ENCODE measurements at places on chromosomes 5 and 9.

DNA sequence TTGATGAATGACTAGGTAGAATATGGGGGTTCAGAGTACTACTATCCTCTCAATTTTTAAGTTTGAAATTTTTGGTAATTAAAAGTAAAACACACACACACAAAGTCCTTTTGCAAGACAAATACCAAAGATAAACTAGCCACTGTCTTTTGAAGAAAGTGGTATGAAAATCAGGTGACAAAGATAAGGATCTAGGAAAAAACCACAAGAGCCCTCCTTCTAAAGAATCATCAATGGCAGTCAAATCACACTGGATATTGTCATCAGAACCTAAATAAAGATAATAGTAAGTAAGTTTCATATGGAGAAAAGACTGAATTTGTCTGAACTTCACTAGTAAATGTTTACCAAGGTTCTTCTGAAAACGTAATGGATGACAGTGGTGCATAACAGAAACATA lies 30.5 kb upstream of the HK3 start:
- DNase-seq = no peak

DNA sequence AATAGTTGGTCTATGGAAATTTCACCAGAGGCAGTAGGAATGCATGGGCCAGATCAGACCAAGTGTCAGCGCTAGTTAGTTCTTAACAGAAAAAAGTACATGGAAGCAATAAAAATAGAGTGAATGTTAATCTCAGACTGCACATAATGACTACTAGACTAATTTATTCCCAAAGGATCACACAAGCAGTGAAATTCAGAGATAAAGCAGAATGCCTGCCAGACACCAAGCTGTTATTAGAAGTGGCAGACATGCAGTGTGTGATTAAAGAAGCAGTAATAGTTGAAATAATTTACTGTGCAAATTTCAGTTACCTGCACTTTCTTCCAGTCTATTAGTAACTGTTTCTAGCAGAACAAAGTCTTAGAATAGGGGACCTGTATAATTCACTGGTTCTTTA lies 1024.2 kb downstream of the CDH9 start:
- DNase-seq = no peak

- DNase-seq = peak; percentile 19
Observed at GRCh38 chr5:154829181-154829588, 21.2 kb downstream of the FAXDC2 start.

DNA sequence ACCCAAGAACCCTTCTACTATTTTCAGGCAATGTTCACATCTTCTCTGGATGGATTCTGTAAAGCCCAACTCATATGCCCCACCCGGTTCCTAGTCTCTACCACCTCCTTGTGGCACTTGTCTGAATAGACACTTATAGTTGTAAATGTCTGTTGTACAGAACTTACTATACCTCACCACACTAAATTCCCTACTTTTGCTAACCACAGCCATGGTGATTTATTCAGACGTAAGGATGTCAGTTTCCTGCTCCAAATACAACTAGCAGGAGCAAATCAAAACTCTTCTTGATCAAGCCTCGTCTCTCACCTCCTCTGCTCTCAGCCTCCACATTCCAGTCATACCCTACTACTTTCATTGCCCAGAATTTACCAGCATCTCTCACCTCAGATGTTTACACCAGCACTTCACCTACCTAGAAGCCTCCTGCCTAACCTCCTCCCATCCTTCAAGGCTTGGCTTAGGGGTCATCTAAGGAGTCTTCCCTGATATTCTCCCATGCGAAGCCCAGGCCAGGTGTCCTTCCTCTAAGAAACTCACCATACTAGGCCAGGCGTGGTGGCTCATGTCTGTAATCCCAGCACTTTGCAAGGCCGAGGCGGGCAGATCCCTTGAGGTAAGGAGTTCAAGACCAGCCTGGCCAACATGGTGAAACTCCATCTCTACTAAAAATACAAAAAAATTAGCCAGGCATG lies 75.5 kb downstream of the MAPKAP1 start:
- DNase-seq = no peak

DNA sequence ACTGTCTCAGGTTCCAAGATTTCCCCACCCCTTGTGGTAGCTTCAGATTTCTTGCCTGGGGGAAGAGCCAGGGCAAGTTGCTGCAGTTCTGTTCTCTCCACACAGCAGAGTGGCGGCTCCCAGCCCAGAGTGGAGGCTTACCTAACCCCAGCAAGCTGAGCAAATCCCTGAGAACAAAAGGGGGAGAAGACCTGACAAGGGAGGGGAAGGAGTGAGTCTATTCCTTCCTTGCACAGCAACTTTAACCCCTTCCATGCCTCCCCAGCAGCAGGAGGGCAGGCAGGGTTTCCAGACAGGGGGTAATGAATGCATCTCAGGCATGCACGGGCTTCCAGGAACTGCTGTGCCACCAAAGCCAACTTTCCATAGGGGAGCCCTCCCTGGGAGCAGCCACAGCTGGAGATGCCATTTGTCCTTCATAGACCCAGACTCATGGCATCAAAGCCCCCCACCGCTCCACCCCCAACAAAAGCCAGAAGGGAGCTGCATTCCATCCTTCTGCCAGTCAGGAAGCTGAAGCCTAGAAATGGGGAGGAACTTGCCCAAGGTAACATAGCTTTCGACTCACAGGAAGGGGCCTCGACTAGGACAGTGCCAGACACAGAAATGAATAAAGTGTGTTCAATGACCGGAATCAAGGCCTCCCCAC lies 28.8 kb upstream of the FAT2 start:
- no peak for DNase-seq

GRCh38 chr9:127514468-127514867 lies 63.2 kb downstream of the LRSAM1 start:
- DNase-seq = no peak
